ENCODE measurements at places on chromosomes 3 and 15.

DNA sequence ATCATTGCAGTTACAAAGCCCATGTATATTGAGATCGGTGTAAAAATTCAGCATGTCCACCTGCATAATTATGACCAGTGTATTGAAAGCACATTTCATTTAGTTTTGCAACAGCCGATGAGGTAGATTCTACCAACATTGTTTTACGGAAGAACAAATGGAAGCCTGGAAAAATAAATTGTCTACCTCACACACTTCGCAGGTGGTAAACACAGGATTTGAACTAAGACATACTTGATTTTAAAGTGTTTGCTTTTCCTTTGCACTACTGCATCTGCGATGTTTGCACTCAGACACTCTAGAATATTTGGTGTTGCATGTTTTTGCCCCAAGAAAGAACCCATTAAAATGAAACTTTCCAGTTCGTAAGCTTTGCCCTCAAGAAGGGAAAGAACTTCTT is 148.4 kb downstream of the PGPEP1L start:
- DNase-seq = no peak

- DNase-seq = peak; percentile 70
Measured at GRCh38 chr15:71440489-71441110, 325.3 kb downstream of the THSD4 start.

GRCh38 chr3:137807998-137808397 is 43.9 kb downstream of the SOX14 start:
- DNase-seq = no peak

- DNase-seq = no peak
Measured at GRCh38 chr3:179666030-179666429, 13.2 kb downstream of the USP13 start.

- no peak for DNase-seq
Measured at GRCh38 chr3:101817992-101818391, 31.3 kb upstream of the NFKBIZ start.

- DNase-seq = no peak
Measured at GRCh38 chr3:77648214-77648613, 608.3 kb downstream of the ROBO2 start.

DNA sequence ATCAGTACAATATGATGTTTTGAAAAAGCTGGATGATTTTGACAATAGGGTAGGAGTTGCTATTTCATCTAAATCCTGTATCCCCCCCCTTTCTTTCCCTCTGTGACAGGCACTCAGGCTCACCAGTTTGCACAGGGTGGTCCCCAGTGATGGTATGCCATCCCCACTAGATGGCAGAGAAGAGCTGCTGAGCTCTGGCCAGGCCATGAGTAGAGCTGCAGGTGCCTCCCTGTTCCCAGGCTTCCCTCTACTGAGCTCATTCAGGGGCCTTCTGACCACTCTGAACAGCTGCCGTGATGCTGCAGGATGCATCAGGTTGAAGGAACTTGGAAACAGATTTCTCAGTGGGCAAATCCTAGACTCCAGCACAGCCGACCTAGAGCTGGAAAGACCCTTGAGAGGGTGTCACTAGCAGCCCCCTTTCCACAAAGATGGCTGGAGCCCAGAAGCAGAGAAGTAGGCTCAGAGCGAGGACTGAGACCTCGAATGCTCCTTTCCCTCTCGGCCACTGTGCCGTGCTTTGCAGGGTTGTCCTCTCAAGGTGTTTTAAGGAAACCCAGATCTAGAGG is 45.1 kb downstream of the EFCAB12 start:
- DNase-seq = peak; percentile 58

DNA sequence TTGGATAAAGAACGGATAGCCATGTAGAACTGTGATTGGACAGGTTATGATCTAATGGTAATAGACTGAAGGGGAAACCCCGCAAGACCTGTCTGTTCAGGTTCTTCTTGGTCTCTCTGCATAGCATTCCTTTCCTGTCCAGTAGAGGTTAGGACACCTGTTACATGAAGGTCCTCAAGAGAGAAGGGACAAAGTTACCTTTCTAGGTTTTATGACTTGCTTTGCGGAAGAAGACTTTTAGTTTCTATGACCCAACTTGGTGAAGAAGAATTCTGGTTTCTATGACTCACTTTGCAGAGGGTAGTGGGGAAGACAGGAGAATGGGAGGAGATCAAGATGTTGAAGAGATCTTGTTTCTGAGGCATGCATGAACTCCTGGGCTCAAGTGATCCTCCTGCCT is 97.9 kb upstream of the C3orf80 start:
- DNase-seq = no peak

- DNase-seq = no peak
Measured at GRCh38 chr3:138213398-138214085, 26.4 kb downstream of the ARMC8 start.

- peak; percentile 66 for DNase-seq
Measured at GRCh38 chr15:91491101-91491950, 362.2 kb upstream of the SLCO3A1 start.

GRCh38 chr3:61237858-61238257 is 13.4 kb downstream of the FHIT start:
- no peak for DNase-seq

- DNase-seq = peak; percentile 45
Measured at GRCh38 chr3:141050576-141051442, at the start of gene SPSB4. TSS of gene SPSB4 (plus strand) at chr3:141051347. CDS start at chr3:141066105, 14,758 bp downstream.

- DNase-seq = peak; percentile 87
Measured at GRCh38 chr15:38176155-38176554, 76.5 kb upstream of the SPRED1 start.

- DNase-seq = no peak
Measured at GRCh38 chr3:123412811-123413604, 35.9 kb downstream of the ADCY5 start.

GRCh38 chr3:141240286-141240685 is 8.7 kb downstream of the PXYLP1 start:
- no peak for DNase-seq

- no peak for DNase-seq
Measured at GRCh38 chr3:71088019-71088708, 495.4 kb downstream of the FOXP1 start.

- peak; percentile 13 for DNase-seq
Measured at GRCh38 chr15:79450648-79451047, 18.5 kb downstream of the MINAR1 start.

DNA sequence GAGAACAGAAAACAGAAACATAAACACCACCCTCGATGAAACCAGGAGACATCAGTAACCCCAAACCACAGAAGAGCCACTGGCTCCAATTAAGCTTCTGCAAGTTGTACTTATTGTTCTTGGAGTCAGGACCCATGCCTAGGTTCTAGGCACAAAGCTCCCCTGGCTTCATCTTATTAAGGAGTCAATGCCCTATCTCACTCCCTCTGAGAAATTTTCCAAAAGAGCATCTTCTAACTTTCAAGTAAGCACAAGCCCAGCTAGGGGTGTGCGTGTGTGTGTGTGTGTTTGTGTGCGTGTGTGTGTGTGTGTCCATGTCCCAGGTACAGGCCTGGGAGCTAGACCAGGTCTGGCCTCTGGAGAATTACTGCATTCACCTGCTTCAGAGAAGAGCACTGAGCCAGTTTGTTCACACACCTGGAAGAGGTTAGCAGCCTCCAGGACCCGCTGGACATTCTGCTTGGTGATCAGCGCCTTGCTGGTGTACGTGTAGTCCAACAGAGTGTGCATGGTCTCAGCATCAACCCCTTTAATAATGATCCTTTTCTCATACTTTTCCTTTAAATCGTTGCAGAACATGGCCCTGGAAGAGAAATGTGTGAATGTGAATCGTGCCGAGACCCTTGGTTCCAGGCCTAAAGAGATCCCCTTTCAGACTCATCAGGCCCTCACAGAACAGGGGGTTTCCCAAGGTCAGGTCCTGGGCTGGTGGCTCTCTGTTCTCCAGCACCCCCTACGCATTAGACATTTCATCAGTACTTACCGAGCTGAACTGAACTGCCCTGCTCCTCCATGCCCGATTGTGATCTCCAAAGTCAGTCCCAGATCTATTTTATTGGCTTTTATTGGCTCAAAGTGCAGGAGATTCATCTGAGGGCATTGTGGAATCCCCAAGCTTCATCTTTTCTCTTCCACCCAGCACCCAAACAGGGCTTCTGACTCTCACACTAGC is 27.8 kb downstream of the KLHL6 start:
- no peak for DNase-seq

DNA sequence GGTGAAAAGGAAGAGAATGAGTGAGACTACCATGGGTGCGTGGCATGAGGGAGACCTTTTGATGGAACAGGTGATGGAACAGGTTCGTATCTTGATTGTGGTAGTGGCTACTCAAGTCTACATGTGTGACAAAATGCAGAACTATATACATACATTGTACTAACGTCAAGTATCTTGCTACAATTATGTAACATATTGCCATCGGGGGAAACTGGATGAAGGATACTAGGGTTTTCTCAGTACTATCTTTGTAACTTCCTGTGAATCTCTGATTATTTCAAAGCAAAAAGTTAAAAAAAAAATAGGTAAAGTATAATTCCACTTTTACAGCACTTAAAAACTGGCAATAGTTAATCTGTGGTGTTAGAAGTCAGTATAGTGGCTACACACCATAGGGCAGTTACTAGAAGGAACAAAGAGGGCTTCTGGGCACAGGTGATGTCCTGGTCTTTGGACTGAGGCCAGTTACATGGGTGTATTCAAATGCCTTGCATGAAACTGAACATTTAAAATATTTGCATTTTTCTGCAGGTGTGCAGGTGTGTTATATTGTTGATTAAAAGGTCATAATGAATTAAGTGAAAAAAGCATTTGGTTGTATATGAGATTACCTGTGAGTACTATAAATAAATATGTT is 61.4 kb downstream of the LRRK1 start:
- DNase-seq = no peak

DNA sequence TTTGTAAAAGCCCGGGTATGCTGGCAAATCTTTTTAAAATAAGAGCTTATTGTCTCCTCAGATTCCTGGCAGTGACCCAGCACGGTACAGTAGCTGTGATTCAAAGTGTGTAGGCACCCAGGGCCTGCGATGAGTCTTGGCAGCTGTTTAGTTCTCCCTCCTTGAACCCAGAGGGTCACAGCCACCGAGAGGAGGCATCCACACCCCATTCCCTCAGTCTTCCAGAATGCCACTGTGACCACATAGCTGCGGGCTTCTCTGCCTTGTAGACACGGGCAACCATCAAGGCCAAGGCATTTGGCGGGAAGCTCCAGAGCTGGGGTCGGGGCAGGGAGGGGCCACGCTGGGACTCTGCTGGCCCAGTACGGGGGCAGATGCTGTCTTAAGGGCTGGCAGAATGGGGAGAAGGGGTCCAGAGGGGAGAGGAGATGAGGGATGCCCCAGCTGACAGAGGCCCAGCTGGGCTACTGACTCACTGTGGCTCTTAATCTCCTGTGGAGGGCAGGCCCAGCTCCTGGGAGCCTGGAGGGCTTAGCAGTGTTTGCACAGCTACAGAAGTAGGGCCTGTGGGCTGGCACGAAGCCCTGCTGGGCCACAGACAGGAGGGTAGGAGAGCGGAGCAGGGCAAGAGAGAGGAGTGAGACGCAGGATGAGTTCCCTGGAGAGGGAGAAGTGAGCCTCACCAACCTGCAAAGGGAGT is 68.8 kb upstream of the DLG1 start:
- DNase-seq = peak; percentile 90

- DNase-seq = no peak
Measured at GRCh38 chr3:47536221-47536891, 22.8 kb upstream of the ELP6 start.

- DNase-seq = peak; percentile 37
Measured at GRCh38 chr3:133130168-133130567, 92.0 kb downstream of the TMEM108 start.

- peak; percentile 98 for DNase-seq
Measured at GRCh38 chr3:177589911-177590381, 392.7 kb upstream of the TBL1XR1 start.

DNA sequence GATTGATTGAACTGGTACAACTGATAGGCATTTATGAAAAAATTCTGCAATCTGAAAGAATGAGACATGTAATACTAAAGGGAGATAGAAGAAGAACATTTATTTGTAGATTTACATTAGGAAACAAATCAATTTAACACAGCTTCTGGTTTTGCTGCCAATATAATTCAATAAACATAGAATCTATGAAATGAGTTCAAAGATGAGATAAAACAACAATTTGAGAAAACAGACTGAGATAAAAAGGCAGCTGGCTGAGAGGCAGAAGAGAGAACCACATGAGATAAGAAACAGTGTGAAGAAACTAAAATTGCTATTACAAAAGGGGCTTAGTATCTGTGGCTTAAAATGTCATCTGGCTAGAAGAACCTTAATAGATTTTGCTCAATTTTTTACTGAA is 176.6 kb downstream of the PYDC2 start:
- no peak for DNase-seq

GRCh38 chr3:62805106-62805505 is 70.1 kb downstream of the CADPS start:
- no peak for DNase-seq

- DNase-seq = peak; percentile 18
Measured at GRCh38 chr3:63523100-63523499, 129.4 kb upstream of the SNTN start.

GRCh38 chr15:89817701-89818280 is 3.1 kb upstream of the ANPEP start:
- no peak for DNase-seq

DNA sequence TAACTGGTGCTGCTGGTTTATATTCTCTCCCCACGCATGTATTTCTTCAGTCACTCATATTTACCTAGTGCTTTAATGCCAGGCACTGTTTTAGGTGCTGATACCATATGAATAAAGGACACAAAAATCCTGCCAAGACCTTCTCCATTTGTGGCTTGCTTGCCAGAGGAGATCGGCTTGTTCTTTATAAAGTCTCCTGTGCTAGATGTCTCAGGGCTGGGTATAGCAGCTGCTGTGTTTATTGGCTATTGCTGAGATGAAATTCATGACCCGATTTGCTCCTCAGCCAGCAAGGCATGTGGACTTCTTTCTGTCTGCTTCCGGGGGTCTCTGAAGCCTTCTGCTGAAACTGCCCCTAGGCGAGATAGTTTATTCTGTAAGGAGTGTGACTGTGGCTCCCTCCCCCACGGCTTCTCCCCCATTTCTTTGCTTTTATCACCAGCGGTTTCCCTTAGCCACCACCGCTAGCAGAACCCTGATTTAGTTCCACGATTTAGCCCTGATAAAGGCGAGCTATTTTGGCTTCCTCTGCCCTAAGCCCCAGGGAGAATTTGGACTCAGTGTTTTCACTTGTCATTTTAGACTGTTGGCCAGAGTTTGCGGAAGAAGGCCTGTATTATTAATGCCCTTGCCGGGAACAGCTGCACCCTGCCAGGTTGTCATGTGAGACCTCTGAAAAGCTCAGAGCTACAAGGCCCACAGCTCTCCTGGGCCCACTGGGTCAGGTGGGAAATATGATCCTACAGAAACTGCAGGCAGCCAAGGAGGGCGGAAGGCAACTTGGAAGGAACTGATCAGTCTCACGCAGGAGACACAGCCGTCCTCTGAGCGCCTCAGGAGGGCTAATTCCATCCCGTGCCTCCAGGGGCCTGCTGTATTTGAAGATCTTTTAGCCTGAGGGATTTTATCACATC is 46.8 kb downstream of the ST6GAL1 start:
- peak; percentile 36 for DNase-seq

DNA sequence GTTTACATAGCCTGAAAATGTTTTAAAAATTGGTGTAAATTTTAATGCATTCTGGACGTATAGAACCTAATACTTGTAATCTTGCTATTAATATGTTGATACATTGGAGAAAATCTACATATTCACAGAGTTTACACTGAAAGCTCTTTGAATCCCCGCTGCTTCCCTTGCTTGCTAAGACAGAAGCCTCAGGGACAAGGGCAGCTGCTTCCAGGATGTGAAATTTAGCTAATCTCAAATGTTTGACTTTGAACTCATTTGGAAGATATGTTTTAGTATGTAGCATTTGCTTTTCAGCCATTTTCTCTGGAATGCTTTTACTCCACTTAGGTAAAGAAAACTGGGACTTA is 172.0 kb downstream of the RBMS3 start:
- DNase-seq = no peak

Data from fibroblast of upper back skin (primary cell).